Neuronal stem cell (in vitro differentiated cells): ENCODE measurements at places on chromosomes 2 and 18.
A peak's percentile ranks its signal among the peaks of the same experiment; 100 is the strongest.

GRCh38 chr18:37309059-37309458, 256.5 kb downstream of the CELF4 start:
- DNase-seq: no peak

DNA sequence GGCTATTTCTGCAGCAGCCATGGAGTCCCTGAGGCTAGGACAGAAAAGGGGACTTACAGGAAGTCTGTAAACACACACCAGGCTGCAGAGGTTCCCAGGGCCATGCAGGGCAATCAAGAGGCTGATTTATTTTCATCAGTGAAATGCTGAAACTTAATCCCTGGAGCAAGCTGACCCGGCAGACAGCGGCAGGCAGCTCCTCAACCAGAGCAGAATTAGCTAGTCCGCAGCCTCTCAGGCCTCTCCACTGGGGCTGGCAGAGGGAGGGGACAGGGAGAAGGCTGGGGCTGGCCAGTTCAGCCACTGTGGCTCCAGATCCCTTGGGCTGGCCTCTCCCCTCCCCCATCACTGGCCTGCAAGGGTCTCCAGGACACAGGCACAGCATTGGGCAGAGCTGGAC, 136.3 kb downstream of the TNS1 start:
- DNase-seq: no peak

- no peak for DNase-seq
Measured at GRCh38 chr2:181177376-181177775, 197.0 kb downstream of the UBE2E3 start.

DNA sequence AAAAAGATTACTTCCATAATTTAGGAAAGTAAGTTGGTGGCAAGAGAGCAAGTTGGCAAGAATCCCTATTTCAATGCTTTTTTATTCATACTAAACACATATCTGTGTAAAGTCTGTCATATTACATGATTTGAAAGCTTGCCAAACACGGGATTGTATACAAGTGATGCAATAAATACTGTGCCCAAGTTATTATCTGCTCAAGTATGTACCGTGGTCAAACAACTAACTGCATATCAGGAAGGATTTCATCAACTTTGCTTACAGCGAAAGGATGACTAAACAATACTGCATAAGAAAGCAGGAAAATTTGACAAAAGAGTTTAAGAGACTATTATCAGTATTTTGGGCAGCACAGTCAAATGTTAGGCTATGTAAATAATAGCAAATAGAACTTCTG, 69.6 kb upstream of the SCN1A start:
- no peak for DNase-seq

- DNase-seq: no peak
Measured at GRCh38 chr2:235737396-235737795, 243.6 kb downstream of the AGAP1 start.

DNA sequence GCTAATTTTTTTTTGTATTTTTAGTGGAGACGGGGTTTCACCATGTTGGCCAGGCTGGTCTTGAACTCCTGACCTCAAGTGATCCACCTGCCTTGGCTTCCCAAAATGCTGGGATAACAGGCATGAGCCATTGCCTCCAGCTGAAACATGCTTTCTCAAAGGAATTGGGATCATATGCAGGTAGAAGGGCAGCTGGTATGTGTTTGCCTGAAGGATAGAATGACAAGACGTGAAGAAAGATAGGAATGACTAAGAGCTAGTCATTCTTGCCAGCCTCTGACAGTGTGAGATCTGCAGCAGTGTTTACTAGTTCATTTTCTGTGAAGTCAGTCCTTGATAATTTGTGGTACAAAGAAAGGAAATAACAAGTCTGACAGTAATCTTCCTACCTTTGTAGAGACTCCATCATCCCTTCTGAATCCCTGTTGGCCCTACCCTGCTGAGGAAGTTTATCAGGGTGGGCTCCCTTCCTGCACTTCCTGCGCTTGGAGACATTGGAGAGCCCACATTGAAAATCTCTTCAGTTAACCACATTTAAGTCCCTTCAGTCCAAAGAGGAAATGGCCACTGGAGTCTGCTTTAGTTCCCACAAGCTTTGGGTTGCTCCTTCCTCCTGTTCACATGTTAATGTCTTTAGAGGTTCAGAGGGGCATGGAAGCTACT, 14.7 kb downstream of the CFLAR start:
- DNase-seq: no peak

DNA sequence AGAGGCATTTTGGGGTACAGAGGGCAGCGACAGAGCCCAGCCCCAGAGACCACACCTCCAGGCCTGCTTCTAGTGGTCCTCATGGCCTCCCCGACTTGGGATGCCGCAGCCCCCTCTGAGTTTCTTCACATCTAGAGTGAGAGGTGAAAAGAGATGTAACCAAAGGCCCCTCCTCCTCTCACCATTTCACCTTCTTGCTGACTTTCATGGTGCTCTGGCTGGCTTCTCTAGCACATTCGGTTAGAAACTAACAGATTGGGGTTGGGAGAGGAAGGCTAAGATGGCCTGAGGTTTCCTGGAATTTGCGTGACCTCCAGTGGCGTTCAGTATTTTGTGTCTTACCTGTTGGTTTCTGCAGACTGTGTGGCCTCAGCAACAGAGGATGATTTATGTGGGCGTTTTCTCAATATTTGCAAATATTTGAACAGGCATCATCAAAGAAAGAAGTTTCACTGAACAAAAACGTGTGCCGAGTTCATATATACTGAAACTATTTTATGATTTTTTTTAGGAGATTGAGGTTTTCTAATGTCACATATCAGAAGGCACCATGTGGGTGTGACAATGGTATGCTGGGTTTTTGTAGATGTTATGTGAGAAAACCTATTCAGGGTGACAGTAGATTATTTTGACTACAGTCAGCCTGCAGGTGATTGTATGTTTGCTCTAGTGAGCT, 69.9 kb upstream of the BCL2L11 start:
- DNase-seq: no peak

- DNase-seq: no peak
Measured at GRCh38 chr2:175523001-175523400, 341.5 kb upstream of the ATP5MC3 start.

DNA sequence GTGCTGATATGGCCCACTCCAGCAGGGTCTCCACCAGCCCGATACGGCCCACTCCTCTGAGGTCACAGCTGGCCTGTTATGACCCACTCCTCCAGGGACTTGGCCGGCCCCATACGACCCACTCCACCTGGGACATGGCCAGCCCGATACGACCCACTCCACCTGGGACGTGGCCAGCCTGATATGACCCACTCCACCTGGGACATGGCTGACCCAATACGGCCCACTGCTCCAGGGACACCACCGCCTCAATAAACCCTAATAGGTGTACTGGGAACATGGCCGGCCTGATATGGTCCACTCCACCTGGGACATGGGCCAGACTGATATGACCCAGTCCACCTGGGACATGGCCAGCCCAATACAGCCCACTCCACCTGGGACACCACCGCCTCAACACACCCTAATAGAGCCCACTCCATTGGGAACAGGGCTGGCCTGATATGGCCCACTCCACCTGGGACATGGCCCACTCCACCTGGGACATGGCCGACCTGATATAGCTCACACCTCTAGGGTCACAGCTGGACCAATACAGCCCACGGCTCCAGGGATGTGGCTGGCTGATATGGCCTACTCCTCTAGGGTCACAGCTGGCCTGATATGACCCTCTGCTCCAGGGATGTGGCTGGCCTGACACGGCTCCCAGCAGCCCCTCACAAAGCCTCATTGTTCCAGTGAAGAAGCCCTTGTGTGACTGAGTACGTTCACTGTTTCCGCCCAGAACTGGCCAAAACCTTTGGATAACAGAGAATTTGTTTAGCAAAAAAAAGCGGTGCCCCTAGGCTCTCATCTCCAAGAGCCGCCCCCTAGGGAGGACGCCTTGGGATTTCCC, 245.6 kb downstream of the HDAC4 start:
- no peak for DNase-seq

- no peak for DNase-seq
Measured at GRCh38 chr18:12034241-12035100, 53.2 kb downstream of the IMPA2 start.

DNA sequence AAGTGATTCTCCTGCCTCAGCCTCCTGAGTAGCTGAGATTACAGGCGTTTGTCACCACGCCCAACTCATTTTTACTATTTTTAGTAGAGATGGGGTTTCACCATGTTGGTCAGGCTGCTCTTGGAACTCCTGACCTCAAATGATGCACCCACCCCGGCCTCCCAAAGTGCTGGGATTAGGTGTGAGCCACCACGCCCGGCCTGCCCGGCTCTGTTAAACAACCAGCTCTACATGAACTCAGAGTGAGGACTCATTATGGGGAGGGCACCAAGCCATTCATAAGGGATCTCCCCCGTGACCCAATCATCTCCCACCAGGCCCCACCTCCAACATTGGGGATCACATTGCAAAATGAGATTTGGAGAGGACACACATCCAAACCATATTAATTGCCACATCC, 8.8 kb downstream of the ATIC start:
- DNase-seq: no peak

GRCh38 chr18:48672671-48673340, 134.0 kb downstream of the CTIF start:
- DNase-seq: no peak

DNA sequence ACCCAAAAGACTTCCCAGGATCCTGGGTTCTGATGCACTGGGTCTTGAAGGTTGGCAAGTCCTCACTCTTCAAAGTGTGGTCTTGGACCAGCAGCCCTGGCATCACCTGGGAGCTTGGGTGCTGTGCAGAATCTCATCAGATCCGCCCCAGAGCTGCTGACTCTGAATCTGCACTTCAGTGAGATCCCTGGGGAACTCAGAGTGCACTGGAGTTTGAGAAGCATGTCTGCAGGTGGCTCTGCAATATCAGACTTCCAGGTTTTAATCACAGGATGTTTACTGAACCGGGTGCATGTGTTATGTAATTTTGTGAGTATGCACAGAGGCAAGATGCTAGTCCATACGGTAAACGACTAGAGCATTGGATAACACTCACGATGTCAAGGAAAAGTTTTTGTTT, 58.0 kb upstream of the BOD1L2 start:
- DNase-seq: no peak

DNA sequence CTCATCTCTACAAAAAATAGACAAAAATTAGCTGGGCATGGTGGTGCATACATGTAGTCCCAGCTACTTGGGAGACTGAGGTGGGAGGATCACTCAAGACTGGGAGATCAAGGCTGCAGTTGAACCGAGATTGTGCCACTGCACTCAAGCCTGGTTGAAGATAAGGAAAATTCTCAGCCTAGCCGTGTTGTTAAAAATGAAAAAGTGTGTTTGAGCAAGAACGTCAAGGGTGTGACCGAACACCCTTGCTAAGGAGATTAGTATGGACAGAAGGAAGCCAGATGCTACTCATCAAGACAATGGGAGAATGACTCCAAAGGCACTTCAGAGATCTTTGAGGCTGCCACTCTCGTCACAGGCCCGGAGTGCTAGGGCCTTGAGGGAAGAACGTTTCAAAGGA, 70.0 kb upstream of the NDUFV2 start:
- DNase-seq: no peak

DNA sequence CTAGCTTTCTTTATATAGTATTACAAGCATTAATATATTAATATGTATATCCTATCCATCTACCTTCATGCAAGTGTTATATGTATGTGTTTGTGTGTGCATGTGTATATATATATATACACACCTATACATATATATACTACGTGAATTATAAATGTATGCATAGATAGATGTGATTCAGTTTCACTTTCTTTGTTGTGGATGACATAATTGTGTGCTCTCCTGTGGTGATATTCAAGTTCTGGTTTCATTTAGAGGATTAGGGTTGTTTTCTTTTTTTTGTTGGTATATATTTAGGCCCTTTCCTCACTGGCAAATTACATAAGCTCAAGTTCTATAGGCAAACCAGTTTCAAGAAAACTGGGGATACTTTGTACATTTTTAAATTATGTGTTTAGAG, 225.7 kb upstream of the FANCL start:
- DNase-seq: no peak

DNA sequence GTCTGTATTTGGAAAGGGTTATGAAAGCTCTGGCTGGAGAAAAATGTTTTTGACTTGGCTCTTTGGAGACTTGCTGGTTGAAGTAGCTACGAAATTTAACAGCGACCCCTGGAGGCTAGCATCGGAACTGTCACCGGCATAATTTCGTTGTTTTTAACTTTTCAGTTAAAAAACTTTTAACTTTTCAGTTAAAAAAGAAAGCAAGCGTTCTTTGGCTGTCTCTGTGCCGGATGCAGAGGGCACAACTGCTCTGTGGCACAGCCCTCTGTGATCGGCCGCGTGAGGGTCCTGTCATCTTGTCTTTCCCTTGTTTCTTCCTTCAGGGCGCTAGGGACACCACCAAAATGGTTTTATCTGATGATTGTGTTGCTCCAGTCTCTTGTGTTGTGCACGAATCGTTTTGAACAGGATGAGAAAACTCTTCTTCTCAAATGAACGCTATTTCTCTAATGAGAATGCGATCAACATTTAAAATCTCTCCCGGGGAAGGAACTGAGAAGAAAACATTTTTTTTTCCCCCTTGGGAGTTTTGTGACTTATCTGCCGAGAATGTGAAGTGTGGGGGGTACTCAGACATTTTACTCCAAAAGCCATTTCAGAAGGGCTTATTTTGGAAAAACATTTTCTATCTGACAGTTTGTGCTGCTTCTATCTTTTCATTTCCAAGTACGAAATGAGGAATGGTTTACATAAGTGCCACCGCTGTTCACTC, 57.1 kb downstream of the ADCYAP1 start:
- peak; percentile 41 for DNase-seq

DNA sequence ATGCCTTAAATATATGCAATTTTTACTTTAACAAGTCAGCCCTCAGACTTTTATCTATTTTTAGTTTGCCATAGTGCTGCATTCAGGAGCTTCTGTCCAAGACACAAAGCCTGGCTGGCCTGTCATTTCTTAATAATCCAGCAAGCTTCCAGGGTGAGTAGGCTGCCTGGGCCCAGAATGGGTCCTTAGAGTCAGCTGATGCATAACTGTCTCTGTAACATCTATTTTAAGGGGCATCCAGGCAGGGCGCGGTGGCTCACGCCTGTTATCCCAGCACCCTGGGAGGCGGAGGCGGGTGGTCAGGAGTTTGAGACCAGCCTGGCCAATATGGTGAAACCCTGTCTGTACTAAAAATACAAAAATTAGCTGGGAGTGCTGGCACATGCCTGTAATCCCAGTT, 11.8 kb upstream of the GNLY start:
- no peak for DNase-seq

DNA sequence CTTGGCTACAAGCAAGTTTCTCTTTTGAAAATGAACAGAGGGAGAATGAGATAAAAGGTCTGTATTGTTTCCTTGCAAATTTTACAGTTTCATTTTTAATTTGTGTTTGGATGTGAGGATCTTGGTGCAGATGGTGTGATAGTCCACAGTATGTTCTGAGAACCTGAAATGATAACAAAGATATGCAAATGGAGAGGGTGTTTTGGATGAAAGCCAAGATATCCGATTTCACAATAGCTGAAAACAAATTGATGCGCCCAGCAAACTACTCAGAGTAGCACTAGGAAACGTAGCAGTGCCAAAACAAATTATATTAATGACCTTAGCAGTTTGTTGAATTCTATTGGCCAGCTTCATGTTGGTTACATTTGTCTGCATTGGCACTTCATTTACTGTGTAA, 683.5 kb downstream of the TMEM182 start:
- no peak for DNase-seq
